ENCODE measurements at places on chromosomes 7 and 10. TPM values are rescaled to one million over a fixed set of nuclear protein-coding genes. Genes with fewer than 3 reads are reported as not detected.

Gene ARHGEF35
- total RNA-seq: 0.82 TPM

Gene VSIR
- 5.1 TPM for total RNA-seq

Gene NEBL
- 0.83 TPM for total RNA-seq

Gene LBX1
- not detected for total RNA-seq

Gene MET
- 44.5 TPM for total RNA-seq

Gene ABCC2
- 1.7 TPM for total RNA-seq

Gene STOX1
- total RNA-seq: 0.48 TPM

Gene CPVL
- not detected for total RNA-seq

Gene DRGX
- not detected for total RNA-seq

Gene FANK1
- total RNA-seq: 1.4 TPM

DNA sequence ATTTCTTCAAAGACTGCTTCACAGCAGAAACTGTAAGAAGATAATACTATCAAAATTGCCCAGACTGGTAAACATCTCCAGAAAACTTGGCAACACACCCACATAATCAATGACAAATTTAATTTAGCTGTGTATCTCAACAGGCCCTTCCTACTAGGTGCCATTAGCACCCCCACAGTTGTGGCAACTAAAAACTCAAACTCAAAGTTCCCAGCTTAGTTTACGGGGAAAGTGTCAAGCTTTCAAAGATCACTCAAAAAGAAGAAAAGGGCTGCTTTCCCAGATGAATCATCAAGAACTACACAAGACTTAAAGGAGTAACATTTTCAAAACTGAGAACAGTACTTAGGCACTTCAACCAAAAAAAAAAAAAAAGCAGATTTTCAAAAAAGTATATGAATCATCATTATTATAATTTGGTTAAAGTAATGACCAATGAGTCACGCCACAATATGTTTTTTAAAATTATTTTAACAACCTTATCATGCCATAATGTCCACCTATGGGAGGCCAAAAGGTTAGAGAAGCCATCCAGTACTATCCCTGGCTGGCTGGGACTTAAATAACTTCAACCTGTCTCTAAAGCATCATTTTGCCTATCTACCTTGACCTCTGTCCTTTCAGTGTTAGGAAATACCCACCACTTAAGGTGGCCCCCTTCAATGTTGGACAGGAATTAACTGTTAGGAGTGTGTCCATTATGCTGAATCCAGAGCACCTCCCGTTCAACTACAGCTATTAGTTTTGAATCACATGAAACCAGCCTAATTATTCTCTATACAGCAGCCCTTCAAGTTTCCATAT lies 90.8 kb downstream of the ZFAND4 start:
- DNase-seq: no peak

GRCh38 chr7:47827351-47827756 lies 120.9 kb downstream of the PKD1L1 start:
- no peak for DNase-seq

DNA sequence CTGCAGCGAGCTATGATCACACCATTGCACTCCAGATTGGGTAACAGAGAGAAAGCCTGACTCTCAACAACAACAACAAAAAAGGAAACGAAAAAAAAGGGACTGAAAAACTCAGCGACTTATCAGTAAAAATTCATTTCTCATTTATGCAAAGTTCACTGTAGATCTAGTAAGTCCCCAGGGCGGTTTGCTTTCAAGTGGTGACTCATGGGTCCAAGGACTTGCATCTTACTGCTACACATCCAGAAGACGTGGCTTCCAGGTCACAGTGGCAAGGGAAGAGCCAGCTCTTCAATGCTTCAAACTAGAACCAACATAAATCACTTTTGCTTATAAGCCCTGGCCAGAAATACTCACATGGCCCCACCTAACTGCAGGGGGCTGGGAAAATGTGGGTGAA lies 178.3 kb upstream of the AUTS2 start:
- DNase-seq: no peak

GRCh38 chr10:89002226-89002978 lies 11.8 kb downstream of the FAS start:
- DNase-seq: no peak

- DNase-seq: no peak
Measured at GRCh38 chr10:116926426-116926825, 77.1 kb downstream of the ENO4 start.

DNA sequence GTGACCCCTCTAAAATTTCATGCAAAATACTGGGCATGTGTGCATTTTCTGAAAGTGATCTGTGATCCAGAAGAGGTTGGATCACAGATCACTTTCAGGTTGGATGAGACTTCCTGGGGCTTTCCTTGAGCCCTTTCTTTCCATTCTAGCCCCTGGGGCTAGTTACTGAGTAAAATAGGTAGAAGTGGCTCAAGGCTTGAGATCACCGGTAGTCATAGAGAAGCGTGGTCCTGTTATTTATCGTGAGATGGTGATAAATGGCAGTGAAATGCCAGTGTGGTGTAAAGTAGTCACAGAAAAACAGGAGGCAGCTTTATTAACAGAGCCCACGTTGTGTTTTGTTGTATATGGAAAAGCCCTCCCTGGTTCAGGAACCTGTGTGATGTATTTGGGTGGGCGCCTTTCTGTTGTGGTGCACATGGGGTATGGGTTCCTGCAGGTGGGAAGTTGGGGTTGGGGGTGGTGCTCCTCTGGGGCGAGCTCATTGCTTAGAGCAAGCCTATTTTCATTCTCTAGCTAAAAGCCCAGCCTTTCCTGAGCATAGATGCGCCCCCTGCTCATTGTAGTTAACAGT lies 34.0 kb upstream of the SH2D4B start:
- DNase-seq: no peak

DNA sequence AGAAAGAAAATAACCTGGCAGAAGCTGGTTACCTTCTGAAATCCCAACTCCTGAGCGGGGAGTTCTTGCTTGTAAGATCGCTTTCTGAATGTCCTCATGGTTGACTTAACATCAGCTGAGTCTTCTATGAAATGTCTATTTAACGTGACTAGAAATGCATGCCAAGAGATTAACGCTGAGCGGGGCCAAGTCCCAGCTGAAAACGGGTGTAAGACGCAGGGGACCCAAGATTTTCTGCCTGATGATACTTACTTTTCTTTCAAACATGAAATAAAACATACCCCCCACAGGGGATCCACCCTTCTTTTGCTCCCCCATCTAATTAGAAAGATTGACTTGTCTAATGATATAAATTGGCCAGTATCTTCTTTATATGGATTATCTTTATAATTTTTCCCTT lies 14.9 kb downstream of the OR9A2 start:
- no peak for DNase-seq

- peak; percentile 50 for DNase-seq
Measured at GRCh38 chr7:108109221-108109908, 20.8 kb downstream of the LAMB4 start.

DNA sequence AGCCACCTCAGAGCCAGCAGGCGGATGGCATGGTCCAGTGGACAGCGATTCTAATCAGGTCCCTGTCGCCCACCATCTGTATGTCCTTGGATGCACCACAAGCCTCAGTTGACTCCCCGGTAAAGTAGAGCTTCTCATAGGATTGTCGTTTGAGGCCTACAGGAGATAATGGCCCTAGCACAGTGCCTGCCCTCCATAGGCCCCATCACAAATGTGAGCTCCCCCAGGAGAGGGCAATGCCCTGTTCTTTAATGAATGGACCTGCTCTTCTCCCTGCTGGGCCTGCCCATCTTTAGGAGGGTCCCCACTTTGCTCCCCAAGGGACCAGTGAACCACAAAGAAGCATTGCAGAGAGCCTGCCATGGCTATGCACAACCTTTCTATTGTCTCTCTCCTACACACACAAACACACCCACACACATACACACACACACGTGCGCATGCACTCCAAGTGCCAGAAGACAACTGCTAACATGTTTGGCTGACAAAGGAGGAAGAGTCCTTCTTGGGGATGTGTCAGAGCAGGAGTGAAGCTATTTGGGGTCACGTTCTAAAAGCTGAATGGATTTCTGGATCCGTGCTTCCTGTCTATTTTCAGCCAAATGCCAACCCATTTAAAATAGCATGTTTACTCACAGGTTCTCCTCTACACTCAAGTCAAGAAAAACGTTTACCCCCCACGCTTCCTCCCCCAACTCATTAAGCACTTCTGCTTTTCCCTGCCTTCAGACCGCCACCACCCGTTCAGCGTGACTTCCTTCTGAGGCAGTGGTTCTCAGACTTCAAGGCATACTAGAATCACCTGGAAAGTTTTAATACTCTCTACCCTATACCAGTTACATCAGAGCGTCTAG lies 196.1 kb downstream of the GRID1 start:
- no peak for DNase-seq

DNA sequence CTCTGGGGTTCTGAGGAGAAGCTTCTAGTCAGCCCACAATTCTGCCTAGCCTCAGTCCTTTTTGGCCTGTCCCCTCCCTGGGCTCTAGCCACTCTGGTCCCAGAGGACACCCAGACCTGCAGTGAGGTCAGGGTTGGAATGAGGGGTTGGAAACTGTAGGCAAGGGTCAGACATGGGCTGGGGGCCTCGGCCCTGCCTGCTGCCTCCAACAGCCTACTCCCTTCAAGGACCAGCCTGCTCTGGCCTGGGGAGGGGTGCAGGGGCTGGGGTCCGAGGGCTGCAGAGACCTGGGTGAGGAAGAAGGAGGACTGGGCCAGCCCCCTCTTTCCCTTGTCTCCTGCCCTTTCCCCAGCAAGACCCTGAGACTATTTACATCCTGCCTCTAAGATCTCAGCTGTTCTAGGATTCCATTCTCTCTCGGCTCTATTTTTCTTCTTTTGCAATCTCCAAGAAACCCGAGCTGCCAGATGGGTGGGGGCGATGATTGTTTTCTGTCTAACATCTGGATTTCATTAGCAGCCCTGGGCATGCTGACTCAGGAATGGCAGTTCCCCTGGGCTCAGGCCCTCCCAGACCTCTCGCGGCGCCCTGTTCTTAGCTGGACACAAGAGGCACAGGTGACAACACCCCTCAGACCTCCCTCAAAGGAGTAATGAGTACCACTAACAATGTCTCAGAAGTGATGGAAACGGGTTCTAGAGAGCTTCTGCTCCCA lies 23.1 kb downstream of the ZCCHC24 start:
- no peak for DNase-seq

DNA sequence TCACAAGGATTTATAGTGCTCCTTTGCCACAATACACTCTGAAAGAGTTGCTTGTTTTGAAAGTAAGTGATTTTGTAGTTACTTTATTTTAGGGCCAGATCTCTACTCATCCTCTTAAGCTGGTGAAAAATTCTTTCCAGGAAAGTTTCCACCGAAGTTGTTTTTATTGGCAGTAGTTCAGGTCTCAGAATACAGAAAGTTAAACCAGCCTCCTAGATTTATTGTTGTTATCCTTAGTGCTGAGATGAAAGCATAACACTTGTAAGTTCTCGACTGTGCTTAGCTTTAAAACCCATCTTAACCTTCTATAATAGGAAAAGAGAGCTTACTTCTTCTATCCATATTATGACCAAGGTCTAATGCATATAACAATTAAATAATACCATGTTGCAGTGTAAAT lies 5.5 kb downstream of the AP3M1 start:
- DNase-seq: peak; percentile 97

DNA sequence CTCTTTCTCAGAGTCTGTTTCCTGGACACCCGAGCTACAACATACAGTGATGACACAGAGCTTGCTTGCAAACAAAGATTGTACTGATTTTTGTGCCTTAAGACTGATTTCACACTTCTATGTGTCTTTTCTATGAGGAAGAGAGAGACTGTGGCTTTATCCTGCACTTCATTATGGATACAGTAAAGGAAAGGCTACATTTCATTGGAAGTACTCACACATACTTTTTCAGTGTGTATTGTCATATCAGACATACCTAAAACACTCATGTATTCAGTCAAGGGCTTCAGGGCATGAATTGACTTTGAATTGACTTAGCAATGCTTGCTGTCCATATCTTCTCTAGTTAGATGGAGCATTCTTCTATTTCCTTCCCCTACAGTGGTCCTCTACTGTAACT lies 135.5 kb upstream of the IMMP2L start:
- no peak for DNase-seq

GRCh38 chr7:120874722-120875121 lies 16.8 kb upstream of the TSPAN12 start:
- DNase-seq: peak; percentile 17

DNA sequence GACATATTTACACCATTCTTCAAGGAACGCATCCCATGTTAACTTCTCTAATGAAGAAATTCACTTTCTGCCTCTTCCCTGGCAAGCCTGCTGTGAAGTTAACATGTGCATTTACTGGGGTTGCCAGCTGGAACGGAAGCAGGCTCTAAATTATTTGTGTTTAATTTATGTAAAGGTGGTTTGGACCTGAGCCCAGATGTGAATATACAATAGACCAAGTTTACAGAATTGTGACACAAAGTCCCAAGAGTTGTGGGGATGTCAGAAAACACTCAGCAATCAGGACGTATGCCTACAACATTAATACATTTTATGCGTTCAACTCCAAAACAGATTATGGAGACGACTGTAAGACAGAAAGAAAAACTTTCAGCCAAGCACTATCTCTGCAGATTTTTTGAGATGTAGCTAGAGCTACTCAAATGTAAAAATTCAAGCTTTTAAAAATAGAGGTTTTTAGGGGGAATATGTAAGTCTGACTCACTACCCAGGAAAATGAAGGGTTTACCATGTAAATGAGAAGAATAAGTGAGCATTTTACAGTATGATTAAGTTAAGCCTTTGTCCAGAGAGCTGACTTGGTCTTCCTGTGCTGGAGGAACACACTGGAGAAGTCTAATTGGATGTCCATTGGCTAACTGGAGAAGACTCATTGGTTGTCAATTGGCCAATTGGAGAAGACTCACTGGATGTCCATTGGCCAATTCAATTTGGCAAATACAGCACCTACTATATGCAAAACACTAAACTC lies 19.5 kb downstream of the NRP1 start:
- DNase-seq: peak; percentile 79

- peak; percentile 73 for DNase-seq
Measured at GRCh38 chr7:155257482-155258225, 40.0 kb upstream of the INSIG1 start.

DNA sequence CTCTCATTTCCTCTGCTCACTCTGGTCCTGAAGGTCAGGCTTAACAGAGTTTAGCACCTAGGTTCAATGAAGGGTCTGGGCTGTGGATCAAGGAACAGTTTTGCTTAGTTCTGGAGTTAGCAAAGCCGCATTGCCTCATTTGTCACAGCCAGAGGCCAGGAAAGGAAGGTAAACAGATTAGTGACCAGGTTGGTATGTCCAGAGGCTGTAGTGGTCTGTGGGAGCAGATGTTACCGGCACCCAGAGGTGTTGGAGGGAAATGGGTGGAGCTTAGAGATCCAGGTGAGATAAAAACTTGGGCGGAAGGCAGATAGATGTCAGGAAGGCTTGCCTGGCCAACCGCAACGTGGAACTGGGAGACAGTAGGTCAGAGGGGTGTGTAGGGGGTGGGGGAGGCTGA lies 36.6 kb upstream of the ZMIZ2 start:
- no peak for DNase-seq

GRCh38 chr7:36896418-36896817 lies 172.1 kb upstream of the AOAH start:
- DNase-seq: no peak

All from endothelial cell of umbilical vein (primary cell).